ENCODE measurements at places on chromosomes 1 and 21. TPM values are rescaled to one million over a fixed set of nuclear protein-coding genes. Genes with fewer than 3 reads are reported as not detected.

GRCh38 chr1:244371242-244372141, 80.2 kb downstream of the ADSS2 start:
- no peak overlapping the region for H3K4me3 ChIP-seq
- peak overlapping the region; percentile 9 for H3K27ac ChIP-seq
- no peaks in the 10 kb centered on the region for H3K36me3 ChIP-seq
- peaks cover 29% of the 10 kb centered on the region for H3K4me1 ChIP-seq

GRCh38 chr1:151494741-151495281, 16.4 kb upstream of the CGN start:
- H3K4me1 ChIP-seq = peaks cover 14% of the 10 kb centered on the region
- H3K27ac ChIP-seq = no peak overlapping the region
- peaks cover 34% of the 10 kb centered on the region for H3K27me3 ChIP-seq
- no peaks in the 10 kb centered on the region for H3K36me3 ChIP-seq
- H3K4me3 ChIP-seq = no peak overlapping the region

DNA sequence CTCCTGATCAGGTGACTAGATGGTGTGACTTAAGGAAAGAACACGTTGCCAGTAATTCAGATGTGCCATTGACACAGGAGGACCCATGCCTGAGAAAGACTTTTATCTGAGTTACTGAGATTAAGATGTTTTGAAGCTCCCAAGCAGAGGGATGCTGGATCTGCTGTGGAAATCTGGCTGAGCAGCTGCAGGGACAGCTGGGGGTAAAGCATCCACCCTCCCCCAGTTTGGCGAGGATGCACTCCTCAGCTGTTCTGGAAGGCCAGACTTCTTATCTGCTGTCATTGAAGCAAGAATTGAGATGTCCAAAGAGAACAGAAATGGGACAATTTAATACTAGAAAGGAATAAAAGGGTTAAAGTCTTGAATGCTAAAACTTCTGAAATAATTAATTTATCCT, 25.7 kb downstream of the TTC3 start:
- H3K4me3 ChIP-seq = no peak overlapping the region
- H3K27me3 ChIP-seq = no peaks in the 10 kb centered on the region
- H3K36me3 ChIP-seq = peaks cover 58% of the 10 kb centered on the region
- no peak overlapping the region for H3K27ac ChIP-seq
- no peak for DNase-seq

DNA sequence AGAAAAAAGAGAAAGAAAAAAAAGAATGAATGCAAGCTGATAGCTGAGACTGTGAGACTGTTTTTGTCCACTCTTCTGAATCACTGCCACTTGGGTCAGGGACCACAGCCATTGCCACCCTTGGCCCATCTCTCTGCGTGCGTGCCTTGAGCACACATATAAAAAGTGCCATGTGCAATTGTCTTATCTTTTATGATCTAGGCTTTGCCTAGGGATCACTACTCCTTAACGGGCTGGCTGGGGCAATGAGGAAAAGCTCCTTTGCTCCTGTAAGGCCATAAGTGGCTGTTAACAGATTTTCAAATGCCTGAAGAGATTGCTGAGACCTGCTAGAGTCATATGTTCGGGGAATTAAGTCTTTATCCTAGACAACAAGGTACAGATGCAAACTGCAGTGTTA, 8.2 kb downstream of the SPATA46 start:
- H3K4me3 ChIP-seq = no peak overlapping the region
- H3K4me1 ChIP-seq = peaks cover 41% of the 10 kb centered on the region
- no peak overlapping the region for H3K27ac ChIP-seq
- peaks cover 6% of the 10 kb centered on the region for H3K36me3 ChIP-seq

DNA sequence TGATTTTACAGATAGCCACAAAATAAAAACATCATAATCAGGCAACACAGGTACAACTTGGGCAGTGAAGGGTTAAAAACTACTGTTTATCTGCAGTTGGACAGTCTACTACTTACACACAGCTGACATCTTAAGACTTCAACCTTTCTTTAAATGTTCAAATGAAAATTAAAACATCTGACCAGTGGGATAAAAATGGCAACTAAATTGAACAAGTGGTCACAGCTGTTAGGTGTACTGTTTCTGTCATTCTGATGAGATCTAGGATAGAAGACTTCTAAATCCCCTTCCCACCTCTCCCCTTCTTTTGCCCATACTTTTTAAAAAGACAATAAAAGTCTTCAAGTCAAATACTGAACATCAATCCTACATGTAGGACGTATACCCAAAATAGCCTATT, 56.2 kb downstream of the ENAH start:
- H3K4me1 ChIP-seq = peaks cover 33% of the 10 kb centered on the region
- no peak for DNase-seq
- no peaks in the 10 kb centered on the region for H3K27me3 ChIP-seq
- H3K4me3 ChIP-seq = no peak overlapping the region
- H3K27ac ChIP-seq = no peak overlapping the region
- peaks cover 16% of the 10 kb centered on the region for H3K36me3 ChIP-seq

GRCh38 chr1:201724766-201725118, 104.2 kb upstream of the IPO9 start:
- peaks cover 13% of the 10 kb centered on the region for H3K4me1 ChIP-seq
- no peak for DNase-seq
- H3K27ac ChIP-seq = no peak overlapping the region
- H3K4me3 ChIP-seq = no peak overlapping the region

GRCh38 chr1:46131093-46131492, 1.3 kb downstream of the PIK3R3 start:
- H3K4me1 ChIP-seq = peaks cover 43% of the 10 kb centered on the region
- peak overlapping the region; percentile 100 for H3K27ac ChIP-seq
- DNase-seq = peak; percentile 23

DNA sequence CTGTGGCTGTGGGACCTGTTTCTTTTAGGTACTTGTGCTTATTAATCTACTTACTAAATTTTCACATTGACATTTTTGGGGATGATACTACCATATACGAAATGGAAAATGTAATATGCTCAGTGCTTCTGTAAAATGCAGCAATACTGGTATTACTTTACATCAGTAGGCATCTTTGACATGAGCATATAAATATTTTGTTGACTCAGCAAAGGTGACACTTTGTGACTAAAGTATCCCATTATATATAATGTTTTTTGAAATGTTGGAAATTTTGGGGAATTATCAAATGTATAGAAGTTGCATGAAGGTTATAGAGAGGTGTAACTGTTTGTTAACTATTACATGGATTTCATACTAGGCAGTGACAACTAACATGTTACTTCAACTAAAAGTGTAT, 2.3 kb upstream of the FAM177B start:
- no peaks in the 10 kb centered on the region for H3K27me3 ChIP-seq
- peaks cover 59% of the 10 kb centered on the region for H3K36me3 ChIP-seq
- H3K4me3 ChIP-seq = no peak overlapping the region
- H3K4me1 ChIP-seq = no peaks in the 10 kb centered on the region

The CFHR5 gene
- not detected for total RNA-seq

GRCh38 chr1:67515324-67516080, 85.3 kb upstream of the SERBP1 start:
- H3K36me3 ChIP-seq = peaks cover 4% of the 10 kb centered on the region
- no peaks in the 10 kb centered on the region for H3K27me3 ChIP-seq
- H3K4me1 ChIP-seq = no peaks in the 10 kb centered on the region

DNA sequence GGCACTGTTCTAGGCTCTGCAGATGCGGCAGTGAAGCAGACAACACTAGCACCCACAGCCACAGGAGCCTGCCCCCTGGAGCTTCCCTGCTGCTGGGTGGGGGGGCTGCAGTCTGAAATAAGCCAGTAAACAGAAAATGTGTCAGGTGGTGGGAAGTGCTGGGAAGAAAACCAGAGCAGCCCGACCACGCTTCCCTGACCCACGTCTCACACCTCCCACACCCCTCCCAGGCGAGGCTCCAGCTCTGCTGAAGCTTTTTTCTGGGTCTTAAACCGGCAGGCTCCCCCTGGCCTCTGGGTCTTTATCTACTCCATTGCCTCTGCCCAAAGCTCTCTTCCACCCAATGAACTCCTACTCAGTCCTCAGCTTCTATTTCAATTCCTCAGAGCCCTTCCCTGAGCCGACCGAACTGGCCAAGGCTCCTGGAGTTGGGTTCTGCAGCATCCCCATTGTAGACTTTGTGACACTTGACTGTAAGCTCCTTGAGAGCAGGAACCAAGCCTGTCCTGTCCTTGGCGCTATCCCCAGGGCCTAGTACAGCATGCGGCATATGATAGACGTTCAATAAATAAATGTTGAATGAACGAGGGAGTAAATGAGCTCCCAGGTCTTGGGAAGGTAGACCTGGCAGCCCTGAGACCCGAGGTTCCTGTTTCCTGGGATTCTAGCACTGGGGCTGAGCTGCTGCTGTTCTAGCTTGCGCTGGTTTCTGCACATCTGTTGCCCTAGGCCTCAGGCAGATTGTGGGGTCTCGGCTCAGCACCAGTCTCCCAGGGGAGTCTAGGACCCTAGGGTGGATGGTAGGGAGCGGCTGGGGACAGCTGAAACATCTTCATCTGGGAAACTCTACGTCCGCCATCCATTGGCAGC, 18.4 kb downstream of the MIIP start:
- no peaks in the 10 kb centered on the region for H3K36me3 ChIP-seq
- no peak overlapping the region for H3K4me3 ChIP-seq
- no peak overlapping the region for H3K27ac ChIP-seq
- no peaks in the 10 kb centered on the region for H3K4me1 ChIP-seq

DNA sequence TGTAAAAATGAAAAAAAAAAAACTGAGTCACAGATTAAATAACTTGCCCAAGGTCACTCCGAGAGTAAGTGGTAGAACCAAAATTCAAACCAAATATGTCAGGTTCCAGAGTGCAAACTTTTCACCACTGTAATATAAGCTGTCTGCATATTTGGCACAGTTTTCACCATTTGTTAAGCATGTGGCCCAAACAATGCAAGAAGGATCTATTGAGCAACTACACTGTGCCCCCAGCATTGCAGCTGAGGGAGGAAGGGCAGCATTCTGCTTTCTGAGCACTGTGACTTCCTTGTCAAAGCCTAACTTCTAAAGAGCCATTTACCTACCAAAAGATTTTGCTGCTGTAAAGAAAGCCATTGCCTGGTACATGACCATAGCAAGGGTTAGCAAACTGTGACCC, 133.4 kb downstream of the SYT2 start:
- no peak overlapping the region for H3K4me3 ChIP-seq
- peaks cover 22% of the 10 kb centered on the region for H3K36me3 ChIP-seq
- DNase-seq = peak; percentile 94
- no peaks in the 10 kb centered on the region for H3K27me3 ChIP-seq
- H3K27ac ChIP-seq = peak overlapping the region; percentile 68

GRCh38 chr21:29144736-29145353, 14.4 kb downstream of the MAP3K7CL start:
- H3K36me3 ChIP-seq = no peaks in the 10 kb centered on the region
- DNase-seq = peak; percentile 19
- peak overlapping the region; percentile 92 for H3K27ac ChIP-seq
- H3K27me3 ChIP-seq = no peaks in the 10 kb centered on the region

GRCh38 chr1:173063171-173063570, 12.4 kb upstream of the TNFSF18 start:
- H3K36me3 ChIP-seq = no peaks in the 10 kb centered on the region
- no peak overlapping the region for H3K27ac ChIP-seq
- no peak overlapping the region for H3K4me3 ChIP-seq
- H3K27me3 ChIP-seq = no peaks in the 10 kb centered on the region
- H3K4me1 ChIP-seq = peaks cover 14% of the 10 kb centered on the region
- DNase-seq = no peak

GRCh38 chr1:231039161-231040018, 664 bp downstream of the FAM89A start:
- no peak overlapping the region for H3K27ac ChIP-seq
- no peaks in the 10 kb centered on the region for H3K36me3 ChIP-seq
- H3K27me3 ChIP-seq = no peaks in the 10 kb centered on the region
- DNase-seq = peak; percentile 65
- H3K4me1 ChIP-seq = no peaks in the 10 kb centered on the region

The TCHH gene
- 0.22 TPM for total RNA-seq

GRCh38 chr1:62725255-62725654, 37.1 kb upstream of the DOCK7 start:
- no peaks in the 10 kb centered on the region for H3K36me3 ChIP-seq
- no peaks in the 10 kb centered on the region for H3K27me3 ChIP-seq
- no peak overlapping the region for H3K4me3 ChIP-seq
- DNase-seq = peak; percentile 4

DNA sequence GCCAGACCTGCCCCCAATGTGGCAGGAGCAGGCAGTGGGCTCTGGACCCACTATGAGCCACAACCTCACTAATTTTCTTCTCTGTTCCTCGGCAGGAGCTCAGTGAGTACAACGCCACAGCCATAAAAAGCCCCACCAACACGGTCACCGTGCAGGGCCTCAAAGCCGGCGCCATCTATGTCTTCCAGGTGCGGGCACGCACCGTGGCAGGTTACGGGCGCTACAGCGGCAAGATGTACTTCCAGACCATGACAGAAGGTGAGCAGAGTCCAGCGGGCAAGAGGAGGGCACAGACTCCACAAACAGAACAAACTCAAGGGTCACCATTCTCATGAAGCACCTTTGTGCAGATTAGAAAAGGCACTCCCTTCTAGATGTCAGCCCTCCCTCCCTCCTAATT, 79.9 kb downstream of the LACTBL1 start:
- no peaks in the 10 kb centered on the region for H3K27me3 ChIP-seq
- H3K4me3 ChIP-seq = no peak overlapping the region
- H3K27ac ChIP-seq = no peak overlapping the region
- H3K36me3 ChIP-seq = no peaks in the 10 kb centered on the region
- DNase-seq = no peak

The FHAD1 gene
- not detected for total RNA-seq

The SPRR4 gene
- total RNA-seq = not detected

GRCh38 chr21:38760017-38760761, 45.5 kb upstream of the ETS2 start:
- no peak overlapping the region for H3K27ac ChIP-seq
- no peaks in the 10 kb centered on the region for H3K27me3 ChIP-seq
- H3K4me1 ChIP-seq = peaks cover 16% of the 10 kb centered on the region
- DNase-seq = no peak
- no peaks in the 10 kb centered on the region for H3K36me3 ChIP-seq
- no peak overlapping the region for H3K4me3 ChIP-seq

GRCh38 chr1:226453015-226453704, 45.3 kb upstream of the PARP1 start:
- no peak for DNase-seq
- no peaks in the 10 kb centered on the region for H3K36me3 ChIP-seq
- no peak overlapping the region for H3K27ac ChIP-seq

- H3K27me3 ChIP-seq = no peaks in the 10 kb centered on the region
- H3K27ac ChIP-seq = peak overlapping the region; percentile 24
- peak overlapping the region; percentile 77 for H3K4me3 ChIP-seq
- peaks cover 18% of the 10 kb centered on the region for H3K4me1 ChIP-seq
- no peaks in the 10 kb centered on the region for H3K36me3 ChIP-seq
Observed at GRCh38 chr21:15066123-15066575, 1.3 kb upstream of the NRIP1 start.

The PRKAA2 gene
- 1.0 TPM for total RNA-seq

GRCh38 chr1:207670192-207670591, 25.3 kb downstream of the CR1L start:
- H3K27me3 ChIP-seq = peaks cover 92% of the 10 kb centered on the region
- no peak overlapping the region for H3K27ac ChIP-seq
- no peak overlapping the region for H3K4me3 ChIP-seq
- no peak for DNase-seq
- no peaks in the 10 kb centered on the region for H3K36me3 ChIP-seq

DNA sequence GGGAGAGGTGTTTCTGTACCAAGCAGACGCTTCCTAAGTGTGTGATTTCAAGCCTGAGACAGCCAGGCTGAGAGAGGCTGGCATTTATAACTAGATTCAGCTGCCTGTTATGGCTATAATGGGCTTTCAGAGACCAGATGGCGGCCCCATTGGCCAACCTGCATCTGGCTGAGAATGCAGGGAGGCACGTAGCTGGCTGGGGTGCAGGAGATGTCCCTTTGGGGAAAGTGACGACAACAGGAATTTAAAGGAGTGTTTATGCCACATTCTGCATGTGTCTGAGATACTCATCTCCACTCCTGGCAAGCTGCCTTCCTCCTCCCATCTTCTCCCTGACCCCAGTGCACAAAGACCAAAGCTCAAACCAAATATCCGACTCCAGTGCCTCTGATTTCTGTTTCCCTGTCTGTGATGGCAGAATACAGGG, 21.3 kb upstream of the CCDC190 start:
- no peak for DNase-seq
- no peaks in the 10 kb centered on the region for H3K36me3 ChIP-seq
- H3K4me1 ChIP-seq = no peaks in the 10 kb centered on the region
- peaks cover under 1% of the 10 kb centered on the region for H3K27me3 ChIP-seq
